ENCODE measurements at places on chromosomes 16 and 17.

DNA sequence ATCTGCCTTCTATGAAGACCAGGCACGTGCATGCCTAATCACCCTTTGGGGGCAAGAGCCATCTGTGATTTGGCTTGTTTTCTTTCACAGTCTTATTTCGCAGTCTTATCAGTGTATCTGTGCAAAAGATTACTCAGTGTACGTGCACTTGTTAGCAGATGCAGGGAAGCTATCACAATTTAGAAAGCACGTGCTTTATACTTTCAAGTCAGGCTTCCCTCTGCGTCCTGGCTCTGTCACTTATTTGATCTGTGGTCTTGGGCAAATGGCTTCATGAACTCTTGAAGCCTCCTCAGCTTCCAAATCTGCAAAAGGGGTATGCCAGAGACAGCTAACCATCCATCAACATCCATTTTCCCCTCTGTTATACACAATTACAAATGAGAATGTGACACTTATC, 246.4 kb downstream of the XYLT1 start:
- DNase-seq, result no peak

GRCh38 chr16:87264634-87265033, 52.6 kb downstream of the C16orf95 start:
- no peak for DNase-seq

GRCh38 chr17:4001048-4001590, 36.9 kb upstream of the ATP2A3 start:
- DNase-seq, result no peak

DNA sequence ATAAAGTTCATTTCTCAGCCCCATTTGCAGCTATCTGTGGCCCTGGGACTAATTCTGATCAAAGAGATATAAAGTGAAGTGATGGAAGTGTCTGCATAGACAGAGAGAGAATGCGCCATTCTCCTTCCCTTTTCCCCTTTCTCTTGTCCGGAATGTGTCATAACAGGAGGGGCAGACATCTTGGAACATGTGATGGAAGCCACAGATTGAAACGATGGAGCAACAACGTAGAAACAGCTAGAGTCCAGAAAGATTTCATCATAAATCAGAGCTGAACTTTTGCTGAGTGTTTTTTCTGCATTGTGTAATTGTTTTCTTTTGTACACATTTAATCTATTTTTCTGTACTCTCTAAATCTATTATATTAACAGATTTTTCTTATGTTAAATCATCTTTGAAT, 11.3 kb downstream of the ASGR1 start:
- DNase-seq, result peak; percentile 76

DNA sequence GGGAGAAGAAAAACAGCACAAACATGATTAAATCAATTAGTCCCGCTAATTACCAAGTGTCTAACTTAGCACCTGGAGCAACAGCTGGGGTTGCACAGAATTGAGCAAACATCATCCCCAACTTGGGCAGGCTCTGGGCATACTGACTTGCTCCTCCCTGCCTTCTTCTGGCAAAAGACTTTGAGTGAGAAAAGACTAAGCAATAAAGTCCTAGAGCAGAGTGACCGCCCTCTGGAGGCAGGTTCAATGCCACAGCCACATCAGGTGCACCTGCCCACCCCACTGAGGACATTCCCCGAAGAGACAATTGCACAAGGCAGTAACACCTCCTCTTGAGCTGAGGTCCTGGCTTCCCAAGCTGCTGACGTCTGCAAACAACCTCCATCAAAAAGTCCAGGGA, 358.3 kb downstream of the SOX9 start:
- no peak for DNase-seq

Measured in choroid plexus epithelial cell (primary cell).